ENCODE measurements at places on chromosomes 12 and 14.
A peak's percentile ranks its signal among the peaks of the same experiment; 100 is the strongest.

DNA sequence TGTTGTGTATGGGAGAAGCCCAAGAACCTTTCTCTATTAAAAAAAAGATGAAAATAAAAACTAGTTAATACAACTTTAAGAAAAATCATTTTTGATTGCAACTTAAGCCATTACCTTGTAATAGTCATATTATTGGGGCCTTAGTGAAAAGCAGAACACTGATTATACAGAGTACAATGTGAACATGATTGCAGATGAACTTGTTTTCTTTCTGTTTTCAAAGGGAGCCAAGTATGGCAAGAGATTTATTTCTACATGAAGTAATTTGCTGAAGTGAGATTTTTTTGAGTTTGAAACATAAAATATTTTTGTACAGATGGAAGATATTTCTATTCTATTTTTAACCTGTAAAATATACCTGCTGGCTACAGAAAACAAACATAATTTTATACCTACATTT lies 104.9 kb downstream of the GPR135 start:
- no peak for DNase-seq

- no peak for DNase-seq
These were observed 46.7 kb downstream of the IRAK3 start for GRCh38 chr12:66235626-66236281.

DNA sequence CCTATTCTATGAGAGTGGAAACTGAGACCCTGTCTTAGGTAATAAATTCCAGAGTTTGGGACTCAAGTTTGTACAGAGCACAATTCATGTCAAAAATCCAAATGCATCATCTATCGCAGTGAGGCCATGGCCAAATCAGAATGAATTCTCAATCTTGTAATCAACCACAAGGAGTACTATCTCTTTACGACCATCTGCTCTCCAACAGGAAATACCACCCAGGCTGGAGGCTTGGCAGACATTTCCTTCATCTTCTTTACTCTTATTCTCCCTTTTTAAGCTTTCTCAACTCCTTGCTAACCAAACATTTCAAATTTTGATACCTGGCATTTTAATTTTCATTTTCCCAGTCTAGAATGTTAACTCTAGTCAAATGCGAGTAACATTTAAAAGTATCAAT lies 32.7 kb upstream of the RNU6-7 start:
- DNase-seq = no peak

- DNase-seq = peak; percentile 73
These were observed 15.3 kb upstream of the ADSS1 start for GRCh38 chr14:104708606-104709268.

GRCh38 chr12:6228535-6229223 lies 28.5 kb downstream of the CD9 start:
- no peak for DNase-seq

GRCh38 chr12:50207424-50207823 lies 40.3 kb upstream of the CERS5 start:
- no peak for DNase-seq

- DNase-seq = no peak
These were observed 193.9 kb upstream of the OR4E1 start for GRCh38 chr14:21867541-21867940.

GRCh38 chr12:113884392-113884791 lies 81.7 kb downstream of the RBM19 start:
- DNase-seq = no peak

DNA sequence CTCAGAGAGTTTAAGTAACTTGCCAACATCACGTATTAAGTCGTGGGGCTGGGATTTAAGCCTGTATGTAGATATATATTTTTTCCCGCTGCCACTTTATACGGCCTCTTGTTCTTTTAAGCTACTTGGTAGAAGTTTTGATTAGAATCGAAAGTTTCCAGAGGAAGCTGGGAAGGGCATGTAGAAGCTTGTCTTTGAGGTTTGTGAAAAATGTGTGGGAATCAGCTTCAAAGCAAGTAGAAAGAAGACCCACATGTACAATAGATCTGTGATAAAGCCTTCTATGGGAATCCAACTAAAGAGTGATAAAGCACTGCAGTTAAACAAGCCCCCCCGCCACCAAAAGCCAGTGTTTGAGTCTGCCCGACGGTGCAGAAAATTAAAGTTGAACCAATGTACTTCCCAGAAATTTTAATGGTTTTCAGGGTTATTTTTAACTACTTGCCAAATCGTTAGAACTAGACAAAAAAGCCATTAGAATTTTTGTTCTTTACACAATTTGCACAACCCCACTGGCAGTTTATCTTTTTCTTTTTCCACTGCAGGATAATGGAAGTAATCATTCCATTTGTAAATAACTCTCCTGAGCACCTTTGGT lies 25.5 kb downstream of the SERPINA11 start:
- no peak for DNase-seq

DNA sequence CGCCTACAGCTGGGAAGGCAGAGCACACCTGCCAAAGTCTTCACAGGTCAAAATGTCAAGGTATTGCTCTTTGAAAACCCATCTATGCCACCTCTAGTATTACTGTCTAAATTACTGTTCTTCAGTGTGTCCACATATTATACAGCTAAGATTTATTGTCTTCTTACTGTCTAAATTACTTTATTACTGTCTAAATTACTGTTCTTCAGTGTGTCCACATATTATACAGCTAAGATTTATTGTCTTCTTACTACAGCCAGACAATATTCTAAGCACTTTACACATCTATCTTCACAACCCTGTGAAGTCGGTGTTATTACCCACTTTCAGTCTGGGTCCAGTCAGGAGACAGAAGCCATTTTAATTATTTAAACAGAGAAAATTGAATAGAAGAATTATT lies 173.9 kb downstream of the MYRFL start:
- no peak for DNase-seq

DNA sequence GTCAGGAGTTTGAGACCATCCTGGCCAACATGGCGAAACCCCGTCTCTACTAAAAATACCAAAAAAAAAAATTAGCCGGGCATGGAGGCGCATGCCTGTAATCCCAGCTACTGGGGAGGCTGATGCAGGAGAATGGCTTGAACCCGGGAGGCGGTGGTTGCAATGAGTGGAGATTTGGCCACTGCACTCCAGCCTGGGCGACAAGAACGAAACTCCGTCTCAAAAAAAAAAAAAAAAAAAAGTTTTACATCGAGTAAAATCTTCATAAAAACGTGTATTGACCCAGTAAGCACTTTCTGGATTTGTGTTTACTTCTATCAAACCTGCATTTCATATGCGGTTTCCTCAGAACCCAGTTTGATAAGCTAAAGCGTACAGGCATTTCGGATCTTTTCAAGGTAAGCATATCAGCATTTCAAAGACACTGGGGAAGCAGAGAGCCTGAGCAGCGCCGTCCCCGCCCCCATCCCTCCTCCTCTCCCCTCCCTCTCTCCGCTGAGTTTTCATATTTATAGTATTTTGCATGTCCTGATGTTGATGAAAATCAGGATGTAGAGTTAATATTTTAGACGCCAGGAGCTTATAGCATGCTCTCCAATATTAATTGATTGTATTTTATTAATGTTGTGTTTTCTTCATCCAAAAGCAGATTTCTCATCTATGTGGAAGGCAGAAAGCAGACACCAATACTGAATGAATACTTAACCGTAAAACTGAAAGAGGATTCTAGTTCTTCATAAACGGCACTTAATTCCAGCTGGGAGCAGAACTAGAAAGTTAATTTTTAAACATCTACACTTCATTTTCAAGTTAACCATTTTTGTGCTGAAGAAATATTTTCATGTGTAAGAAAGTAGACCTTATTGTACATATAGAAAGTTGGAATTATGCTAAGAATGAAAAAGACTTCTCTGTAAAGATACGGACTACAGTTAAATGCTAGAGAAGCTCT lies 9.2 kb upstream of the HIP1R start:
- DNase-seq = no peak

GRCh38 chr12:53489242-53489864 lies 9.9 kb downstream of the MAP3K12 start:
- DNase-seq = no peak

DNA sequence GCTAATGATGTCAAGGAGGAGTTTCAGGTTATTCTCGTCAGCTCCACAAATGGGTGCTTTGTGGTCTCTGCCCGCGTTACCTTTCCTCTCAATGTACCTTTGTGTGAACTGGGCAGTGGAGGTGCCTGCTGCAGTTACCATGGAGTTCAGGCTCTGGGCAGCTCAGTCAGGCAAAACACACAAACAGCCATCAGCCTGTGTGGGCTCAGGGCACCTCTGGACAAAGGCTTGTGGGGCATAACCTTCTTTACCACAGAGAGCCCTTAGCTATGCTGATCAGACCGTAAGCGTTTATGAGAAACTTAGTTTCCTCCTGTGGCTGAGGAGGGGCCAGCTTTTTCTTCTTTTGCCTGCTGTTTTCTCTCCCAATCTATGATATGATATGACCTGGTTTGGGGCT lies 16.7 kb upstream of the PAPLN start:
- no peak for DNase-seq

- no peak for DNase-seq
These were observed 2.2 kb downstream of the CRADD start for GRCh38 chr12:93679308-93679925.

GRCh38 chr14:30656190-30656632 lies 34.1 kb downstream of the SCFD1 start:
- DNase-seq = no peak

DNA sequence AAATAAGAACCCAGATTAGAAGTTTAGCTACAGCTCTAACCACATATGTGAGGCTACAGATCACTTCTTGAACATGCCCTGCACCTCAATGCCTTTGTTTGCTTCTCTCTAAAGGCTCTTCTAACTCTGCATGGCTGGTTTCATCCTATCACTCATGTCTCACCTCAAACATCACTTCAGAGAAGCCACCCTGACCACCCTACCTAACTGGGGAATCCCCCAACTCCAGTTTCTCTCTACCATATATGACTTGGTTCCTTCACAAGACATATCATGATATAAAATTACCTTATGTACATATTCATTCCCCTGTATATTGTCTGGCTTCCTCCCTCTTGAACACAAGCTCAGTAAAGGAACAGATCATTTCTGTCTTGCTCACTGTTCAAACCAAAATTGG lies 250.2 kb upstream of the GRIP1 start:
- peak; percentile 4 for DNase-seq

DNA sequence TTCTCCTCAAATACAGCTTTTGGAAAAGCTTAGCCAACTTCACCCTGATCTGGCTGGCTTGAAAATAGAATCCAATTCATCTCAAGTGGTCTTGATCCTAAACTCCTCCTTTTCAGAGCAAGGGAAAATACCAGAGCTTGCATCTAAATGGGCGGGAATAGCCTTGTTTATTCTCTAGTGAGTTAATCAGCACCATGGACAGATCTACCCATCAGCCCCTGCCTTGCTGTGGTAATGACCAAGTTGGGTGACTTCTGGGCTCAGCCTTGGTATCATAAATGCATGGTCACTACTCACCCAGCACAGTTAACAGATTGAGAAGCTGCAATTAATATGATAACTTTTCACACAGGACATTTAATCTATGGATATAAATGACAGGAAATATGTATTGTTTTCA lies 196.6 kb downstream of the GLT1D1 start:
- no peak for DNase-seq

DNA sequence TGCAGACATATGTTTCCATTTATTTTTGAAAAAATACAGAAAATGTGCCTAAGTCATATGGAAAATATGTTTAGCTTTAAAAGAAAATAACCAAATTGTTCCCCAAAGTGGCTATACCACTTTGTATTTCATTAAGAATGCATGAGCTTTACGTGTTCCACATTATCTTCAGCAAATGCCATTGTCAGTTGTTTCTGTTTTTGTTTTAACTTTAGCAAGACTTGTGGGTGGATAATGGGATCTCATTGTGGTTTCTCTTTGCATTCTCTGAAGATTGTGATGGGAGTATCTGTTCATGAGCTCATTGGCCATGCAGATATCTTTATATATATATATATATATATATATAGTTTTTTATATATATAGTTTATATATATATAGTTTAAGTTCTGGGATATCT lies 181.5 kb downstream of the CCER1 start:
- no peak for DNase-seq

Data from T-cell (primary cell).